ENCODE measurements at places on chromosomes 5 and 9.

GRCh38 chr9:106956971-106957370, 94.0 kb downstream of the ZNF462 start:
- no peak for DNase-seq

GRCh38 chr9:101087426-101087825, 58.9 kb downstream of the PLPPR1 start:
- no peak for DNase-seq

DNA sequence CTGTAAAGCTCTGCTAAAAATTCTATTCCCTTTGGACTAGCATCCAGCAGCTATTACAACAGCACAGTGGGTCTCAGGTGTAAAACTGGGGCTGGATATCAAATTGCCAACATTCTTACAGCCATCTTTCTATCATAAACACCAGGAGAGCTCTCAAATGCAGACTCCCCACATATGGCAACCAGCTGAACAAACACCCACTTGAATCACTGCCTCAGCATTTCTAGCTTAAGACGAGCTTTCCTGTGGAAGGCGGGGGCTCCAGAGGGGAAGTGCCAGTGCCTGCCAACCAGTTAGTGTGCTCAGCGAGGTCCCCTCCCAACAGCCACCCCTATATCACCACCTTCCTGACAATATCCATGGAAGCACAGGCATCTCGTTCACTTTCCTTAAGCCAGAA, 62.2 kb downstream of the IPPK start:
- DNase-seq: no peak

DNA sequence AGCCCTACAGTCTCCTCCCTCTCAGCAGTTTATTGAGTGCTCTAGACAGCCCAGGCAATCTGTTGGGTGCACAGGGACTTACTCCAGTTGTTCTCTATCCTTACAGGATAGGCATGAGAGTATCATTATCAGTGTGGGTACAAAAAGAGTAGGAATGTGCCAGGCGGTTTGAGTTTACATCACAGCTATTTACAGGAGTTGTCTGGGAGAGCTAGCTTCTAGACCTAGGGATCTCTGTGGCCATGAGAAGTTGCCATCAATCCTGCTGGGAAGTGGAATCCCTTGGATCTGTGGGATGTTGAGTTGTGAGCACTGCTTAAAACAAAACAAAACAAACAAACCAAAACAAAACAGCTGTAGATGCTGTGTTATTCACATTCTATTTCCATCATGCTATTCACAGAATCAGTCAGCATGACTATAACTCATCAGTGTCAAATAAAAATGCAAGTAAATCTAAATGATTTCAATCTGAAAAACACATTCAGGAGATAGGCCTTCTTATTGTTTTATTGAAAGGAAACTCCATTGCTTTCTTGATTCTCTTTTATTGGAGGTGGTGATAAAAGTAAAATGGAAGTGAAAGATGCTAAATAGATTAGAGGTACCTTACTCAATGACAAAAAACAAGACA, 552.4 kb upstream of the ZNF608 start:
- DNase-seq: no peak

DNA sequence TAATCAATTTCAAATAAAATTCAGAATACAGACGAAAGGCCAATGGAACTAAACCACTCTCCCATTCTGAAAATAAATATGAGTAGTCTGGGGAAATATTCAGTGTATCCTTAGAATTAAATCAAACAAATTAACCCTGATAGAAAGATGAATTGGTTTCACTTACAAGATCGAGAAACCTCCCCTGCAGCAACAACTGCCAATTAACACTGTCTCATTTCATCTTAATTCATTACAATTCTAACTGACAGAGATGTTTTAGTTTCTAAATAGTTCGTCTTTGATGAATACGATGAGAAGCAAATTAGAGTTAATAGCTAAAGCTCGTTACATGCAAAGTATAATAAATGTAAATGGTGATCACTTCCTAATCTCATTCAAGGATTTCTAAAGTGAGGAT, 247.1 kb downstream of the EDIL3 start:
- DNase-seq: no peak

DNA sequence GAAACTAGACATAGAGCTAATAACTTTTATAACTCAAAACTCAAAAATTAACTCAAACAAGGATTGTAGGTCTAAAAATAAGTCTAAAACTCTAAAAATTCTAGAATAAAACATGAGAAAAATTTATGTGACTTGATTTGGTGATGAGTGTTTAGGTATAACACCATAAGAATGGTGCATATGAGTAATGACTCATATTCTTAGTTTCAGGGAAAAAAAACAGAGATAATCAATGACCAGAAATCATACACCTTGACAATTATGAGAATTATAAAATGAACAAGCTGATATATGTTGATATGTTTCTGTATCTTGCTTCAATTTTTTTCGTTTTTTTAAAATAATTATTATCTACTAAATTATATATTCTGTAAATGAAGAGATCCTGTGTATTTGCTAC, 541.2 kb downstream of the PTPRD start:
- DNase-seq: no peak

- DNase-seq: no peak
Measured at GRCh38 chr5:81925981-81926380, 45.8 kb upstream of the ATG10 start.

GRCh38 chr9:133815781-133816180, 77.6 kb upstream of the SARDH start:
- DNase-seq: no peak

- no peak for DNase-seq
Measured at GRCh38 chr9:5593904-5594303, 35.0 kb upstream of the RIC1 start.

All from left forelimb (tissue), 1 donor.